ENCODE measurements at places on chromosomes 7 and 10.

DNA sequence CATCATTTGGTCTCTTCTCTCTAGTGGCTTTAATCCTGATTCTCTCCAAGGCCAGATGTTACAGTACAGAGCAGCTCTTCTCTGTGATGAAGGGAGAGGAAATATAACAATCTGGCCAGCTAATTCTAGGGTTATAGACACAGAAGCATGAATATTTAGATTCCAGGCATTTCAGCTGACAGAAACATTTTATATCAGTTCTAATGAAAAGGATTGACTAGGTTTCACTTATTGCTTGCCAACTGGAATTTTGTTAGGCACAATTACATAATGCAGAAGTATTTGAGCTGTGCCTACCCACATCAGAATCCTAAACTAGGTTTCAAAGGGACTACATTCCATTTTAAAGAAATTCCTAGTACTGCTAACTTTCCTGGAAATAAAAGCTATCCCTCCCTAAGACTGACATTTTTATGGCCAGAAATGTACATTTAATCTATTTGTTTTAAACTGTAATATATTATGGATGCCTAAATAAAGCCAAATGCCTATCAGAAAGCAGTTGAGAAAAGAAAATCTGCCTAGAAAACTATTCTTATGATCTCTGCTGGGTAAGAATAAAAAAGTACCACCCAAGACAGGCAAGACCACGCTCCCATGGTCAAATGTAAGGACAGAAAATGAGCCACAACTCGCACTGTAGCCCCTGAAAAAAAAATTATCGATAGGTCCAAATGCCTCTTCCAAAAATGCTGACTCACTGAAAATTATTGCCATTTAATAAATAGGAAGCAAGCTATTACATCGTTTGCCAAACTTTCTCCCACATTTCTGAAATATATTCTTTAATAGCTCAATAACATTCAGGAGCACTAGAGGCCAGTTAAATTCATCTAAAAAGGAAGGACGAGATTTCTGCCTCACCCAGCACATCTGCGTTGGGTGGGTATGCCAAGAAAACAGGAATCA lies 498.1 kb downstream of the KCNMA1 start:
- no peak for DNase-seq

DNA sequence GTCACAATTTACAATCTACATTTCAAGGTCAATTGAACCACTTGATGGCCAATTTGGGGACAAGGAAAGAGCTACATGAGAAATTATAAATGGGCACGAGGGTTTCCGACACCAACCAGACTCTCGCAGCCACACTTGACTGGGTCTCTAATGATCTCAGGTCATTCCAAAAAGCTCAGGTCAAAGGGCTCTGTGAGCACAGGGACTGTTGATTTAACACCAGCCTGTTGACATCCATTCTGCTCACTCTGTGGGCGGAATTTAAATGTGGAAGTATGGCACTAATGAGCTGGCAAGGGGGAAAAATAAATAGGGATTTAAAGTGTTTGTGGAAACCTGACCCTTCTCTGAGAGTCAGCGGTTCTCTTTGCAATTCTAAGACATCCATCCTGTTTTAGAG lies 810.7 kb upstream of the AUTS2 start:
- DNase-seq: no peak

DNA sequence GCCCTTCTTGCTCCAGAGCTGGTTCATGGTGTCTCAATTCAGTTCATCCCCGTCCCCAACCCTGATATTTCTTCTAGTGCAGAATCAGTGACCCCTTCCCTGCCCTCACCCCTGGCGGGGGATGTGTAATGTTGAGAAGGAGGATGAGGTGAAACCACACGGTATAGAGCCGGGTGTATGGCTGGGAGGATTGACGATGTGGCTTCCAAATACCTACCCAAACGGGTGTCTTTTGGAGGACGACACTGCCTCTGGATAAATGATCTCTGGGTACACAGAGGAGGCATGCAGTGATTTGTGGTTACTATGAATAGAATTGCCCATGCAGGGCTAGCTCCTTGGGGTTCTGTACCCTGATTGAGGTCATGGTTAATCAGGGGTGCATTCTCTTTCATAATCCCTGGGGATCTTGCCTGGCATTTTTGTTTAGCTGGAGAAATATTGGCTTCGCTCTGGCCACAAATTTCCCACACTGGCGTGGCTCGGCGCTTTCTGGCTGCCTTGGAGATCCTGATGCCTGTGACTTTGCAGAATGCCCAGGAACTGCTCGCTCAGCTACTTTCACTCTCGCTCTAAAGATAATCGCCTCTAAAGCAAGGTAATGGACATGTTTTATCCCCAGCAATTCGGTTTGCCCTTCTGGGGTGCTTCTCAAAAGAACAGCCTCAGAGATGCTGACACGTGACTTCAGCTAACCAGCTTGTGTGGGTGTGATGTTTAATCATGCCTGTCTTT lies 89.2 kb downstream of the RBM20 start:
- no peak for DNase-seq

- no peak for DNase-seq
Measured at GRCh38 chr7:68679459-68680234, 918.6 kb upstream of the AUTS2 start.

- no peak for DNase-seq
Measured at GRCh38 chr10:110873951-110874350, 2.2 kb downstream of the PDCD4 start.
